ENCODE measurements at places on chromosomes 5 and 9.

GRCh38 chr9:121055642-121056143, 5.6 kb upstream of the C5 start:
- DNase-seq = no peak

GRCh38 chr5:128101676-128102075, 18.1 kb downstream of the SLC12A2 start:
- DNase-seq = no peak

DNA sequence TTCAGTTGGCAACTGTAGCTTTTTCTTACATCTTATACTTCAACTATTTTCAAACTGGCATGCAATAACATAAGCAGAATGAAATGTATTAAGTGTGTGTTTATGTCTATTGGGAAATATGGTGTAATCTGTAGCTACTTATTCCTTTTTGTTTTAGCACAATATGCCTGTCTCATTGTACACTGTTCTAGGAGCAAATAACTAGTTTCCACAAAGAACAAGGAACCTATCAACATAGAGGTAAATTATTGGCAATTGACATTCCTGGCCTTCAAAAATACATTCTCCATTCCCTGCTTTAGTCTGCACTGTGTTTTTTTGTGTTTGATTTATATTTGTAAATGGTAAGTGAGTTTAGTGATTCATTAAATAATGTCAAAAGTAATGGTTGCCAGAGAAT, 75.7 kb downstream of the FBXL7 start:
- DNase-seq = no peak

DNA sequence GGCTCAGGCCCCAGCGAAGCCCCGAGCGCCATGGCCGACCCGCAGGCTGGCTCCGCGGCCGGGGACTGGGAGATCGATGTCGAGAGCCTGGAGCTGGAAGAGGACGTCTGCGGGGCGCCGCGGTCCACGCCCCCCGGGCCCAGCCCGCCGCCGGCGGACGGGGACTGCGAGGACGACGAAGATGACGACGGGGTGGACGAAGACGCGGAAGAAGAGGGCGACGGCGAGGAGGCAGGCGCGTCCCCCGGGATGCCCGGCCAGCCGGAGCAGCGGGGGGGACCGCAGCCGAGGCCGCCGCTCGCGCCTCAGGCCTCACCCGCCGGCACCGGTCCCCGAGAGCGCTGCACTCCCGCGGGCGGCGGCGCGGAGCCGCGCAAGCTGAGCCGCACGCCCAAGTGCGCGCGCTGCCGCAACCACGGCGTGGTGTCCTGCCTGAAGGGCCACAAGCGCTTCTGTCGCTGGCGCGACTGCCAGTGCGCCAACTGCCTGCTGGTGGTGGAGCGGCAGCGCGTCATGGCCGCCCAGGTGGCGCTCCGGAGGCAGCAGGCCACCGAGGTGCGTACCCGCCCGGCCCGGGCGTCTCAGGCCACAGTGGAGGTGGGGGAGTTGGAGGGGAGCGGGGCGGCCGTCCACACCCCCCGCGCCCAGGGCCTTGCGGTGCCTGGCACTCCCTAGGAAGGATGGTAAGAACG, 1.6 kb downstream of the DMRT2 start:
- DNase-seq = peak; percentile 43

DNA sequence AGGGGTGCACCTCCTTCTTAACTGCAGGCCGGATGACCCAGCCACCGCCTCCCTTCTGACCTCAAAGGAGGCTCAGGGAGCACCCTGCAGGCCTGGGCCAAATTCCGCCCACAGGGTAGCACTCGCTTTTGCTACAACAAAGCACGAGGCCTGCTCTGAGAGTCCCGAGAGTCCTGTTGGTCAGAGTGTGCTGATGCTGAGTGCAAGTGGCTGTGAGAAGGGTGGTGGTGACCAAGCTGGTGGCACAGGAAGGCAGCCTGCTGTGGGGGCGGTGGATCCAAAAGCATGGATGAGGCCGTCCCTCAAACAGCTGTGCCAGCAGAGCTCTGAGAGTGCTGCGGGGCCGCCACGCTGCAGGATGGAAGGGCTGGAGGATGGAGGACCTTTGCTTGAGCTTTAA, 101.8 kb downstream of the AK8 start:
- DNase-seq = no peak

DNA sequence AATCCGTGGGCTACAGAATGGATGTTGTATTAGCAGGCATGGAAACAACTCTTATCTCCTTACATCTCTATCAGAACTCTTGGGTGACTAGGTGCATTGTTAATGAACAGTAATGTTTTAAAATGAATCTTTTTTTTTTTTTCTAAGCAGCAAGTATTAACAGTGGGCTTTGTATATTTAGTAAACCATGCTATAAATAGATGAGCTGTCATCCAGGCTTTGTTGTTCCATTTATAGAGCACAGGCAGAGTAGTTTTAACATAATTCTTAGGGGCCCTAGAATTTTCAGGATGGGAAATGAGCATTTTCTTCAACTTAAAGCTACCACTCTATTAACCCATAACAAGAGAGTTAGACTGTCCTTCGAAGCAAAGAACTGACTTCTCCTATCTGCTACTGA, 233.7 kb upstream of the ADAMTSL1 start:
- no peak for DNase-seq

Measured in stimulated activated CD4-positive, alpha-beta T cell treated with anti-CD3 and anti-CD28 coated beads, Interleukin-1b, Interleukin-23, amount 100 ng/mL, for 48 hours (primary cell).